ENCODE measurements at places on chromosomes 2 and 18.

DNA sequence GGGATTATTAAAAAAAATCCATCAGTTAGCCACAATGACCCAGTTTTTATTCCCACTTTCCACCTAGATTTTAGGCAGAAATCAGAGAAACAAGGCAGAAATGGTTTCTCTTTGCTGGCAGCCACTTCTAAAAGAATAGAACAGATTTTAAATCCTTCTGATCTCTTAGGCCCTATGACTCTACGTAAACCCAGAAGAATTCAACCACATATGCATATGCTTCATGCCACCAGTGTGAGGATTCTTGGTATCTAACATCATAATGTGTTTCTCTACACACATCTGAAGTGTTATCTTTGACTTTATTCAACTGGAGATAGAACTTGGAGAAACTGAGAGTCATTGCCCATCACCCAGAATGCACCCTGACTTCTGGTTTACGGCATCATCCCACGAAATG, 128.7 kb upstream of the TANK start:
- no peak for DNase-seq

- no peak for DNase-seq
These were observed 86.4 kb upstream of the MYCN start for GRCh38 chr2:15853903-15854302.

- DNase-seq = peak; percentile 83
These were observed 4.6 kb downstream of the MAP3K20 start for GRCh38 chr2:173079973-173080860.

DNA sequence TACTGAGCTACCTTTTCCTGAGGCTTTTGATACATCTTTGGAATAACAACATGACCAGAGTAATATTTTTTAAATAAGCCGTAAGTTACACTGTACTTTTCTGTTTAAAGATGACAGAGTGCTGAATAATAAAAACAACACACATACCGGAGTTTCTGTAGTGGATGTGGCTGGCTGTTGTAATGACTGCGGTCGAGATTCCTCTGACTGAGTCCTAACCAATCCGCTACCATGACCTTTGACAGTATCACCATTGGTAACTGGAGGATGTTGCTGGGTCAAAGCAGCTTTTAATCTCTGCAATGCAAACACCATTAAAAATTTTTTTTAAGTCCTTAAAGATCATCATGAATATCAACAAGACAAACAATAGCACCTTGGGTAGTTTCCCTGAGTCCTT, 70.7 kb downstream of the ATF2 start:
- DNase-seq = peak; percentile 59

GRCh38 chr2:151159109-151159662, 102.5 kb downstream of the RBM43 start:
- no peak for DNase-seq

DNA sequence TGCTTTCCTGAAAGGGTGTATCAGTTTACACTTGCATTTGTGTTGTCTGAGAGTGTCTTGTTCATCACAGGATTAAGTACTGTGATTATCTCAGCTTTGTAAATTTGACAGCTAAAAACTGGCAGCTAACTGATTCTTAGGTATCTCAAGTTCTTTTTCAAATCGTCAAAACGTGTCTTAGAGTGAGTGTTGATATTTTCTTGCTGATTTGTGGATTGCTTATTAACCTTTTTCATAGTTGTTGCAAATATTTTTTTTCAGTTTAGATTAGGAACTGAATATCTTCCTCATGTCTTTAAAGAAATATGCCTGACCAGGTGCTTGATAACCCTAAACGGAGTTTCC, 41.9 kb downstream of the LRRFIP1 start:
- DNase-seq = no peak

DNA sequence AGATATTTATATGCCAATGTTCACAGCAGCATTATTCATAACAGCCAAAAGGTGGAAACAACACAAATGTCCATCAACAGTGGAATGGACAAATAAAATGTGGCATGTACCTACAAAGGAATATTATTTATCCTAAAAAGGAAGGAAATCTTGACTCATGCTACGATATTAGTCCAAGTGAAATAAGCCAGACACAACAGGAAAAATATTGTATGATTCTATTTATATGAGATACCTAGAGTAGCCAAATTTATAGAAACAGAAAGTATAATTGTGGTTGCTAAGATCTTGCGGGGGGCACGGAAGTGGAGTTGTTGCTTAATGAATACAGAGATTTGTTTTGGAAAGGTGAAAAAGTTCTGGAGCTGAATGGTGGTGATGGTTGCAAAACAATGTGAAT, 33.0 kb upstream of the CCDC150 start:
- no peak for DNase-seq

GRCh38 chr2:110764931-110765330, 32.6 kb downstream of the ACOXL start:
- no peak for DNase-seq

DNA sequence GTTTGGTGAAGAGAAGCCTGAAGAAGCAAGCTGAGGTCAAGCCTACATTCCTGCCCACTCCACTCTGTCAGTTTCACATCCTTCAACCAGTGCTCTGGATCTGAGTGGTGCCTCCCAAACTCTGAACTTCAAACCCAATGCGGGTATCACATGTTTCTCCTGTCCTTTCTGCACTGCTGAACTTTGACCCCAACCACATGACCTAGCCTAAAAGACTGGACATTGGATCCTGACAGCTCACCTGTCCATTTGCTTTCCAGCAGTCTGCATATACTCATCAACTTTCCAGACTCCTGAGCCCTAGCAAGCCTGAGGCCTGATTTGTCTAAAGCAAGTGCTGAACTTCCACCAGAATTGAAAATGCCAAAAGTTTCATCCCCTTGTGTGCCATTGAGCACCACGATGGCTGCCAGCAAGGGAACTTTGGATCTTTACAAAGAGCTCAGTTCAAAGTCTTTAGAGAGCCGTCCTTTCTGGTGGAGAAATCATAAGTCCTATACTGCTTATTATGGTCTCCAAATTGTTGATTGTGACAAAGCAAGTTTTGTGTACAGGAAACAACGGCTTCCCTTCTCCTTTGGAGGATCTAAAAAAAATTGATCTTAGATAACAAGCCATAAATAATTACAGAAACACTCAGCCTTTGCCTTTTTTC, 37.6 kb upstream of the ITGA6 start:
- no peak for DNase-seq

- DNase-seq = no peak
These were observed 1186.3 kb upstream of the CELF4 start for GRCh38 chr18:38751898-38752297.

DNA sequence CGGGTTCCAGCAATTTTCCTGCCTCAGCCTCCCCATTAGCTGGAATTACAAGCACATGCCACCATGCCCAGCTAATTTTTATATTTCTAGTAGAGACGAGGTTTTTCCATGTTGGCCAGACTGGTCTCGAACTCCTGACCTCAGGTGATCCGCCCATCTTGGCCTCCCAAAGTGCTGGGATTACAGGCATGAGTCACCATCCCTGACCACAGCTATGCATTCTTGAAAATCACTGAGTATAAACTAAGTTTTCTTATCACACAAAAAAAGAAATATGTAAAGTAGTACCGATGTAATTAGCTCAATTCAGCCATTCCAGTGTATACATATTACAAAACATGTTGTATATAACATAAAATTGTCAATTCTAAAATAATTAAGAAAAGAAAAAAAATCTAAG, 232.7 kb downstream of the MBD2 start:
- peak; percentile 9 for DNase-seq

DNA sequence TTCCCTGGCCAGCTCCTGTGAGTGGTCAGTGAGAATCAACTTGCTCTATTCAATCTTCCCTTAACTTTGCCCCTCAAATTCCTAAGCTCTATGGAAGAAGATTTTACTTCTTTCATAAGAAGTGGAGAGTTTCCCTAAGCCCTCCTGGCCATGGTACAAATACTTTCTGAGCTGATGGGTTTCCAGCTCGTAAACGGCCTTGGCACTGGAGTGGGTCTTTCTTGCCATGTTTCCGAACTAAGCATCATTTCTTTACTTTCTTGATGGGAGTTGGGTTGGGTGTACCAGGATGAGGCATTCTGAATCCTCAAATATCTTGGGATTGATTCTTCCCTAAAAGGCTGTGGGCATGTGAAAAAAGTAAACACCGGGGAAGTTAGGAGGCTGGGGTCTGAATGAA, 72.5 kb downstream of the ACKR3 start:
- DNase-seq = peak; percentile 55

DNA sequence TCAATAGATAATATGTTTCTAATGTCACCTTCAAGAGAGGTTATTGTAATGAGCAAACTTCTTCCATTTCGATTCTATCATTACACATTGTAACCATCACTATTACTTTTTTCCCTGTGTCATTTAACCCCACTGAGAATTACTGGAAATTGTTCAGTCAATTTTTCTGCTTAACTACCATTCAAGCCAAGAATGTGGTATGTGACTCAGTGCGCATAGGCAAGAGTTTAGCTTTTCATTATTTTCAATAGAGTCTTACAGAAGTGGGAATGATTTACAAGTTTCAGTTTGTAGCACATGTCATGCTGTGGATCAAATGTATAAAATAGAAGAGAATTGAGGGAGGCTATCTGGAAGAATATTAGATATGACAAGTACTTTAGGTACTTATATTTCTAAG, 34.3 kb upstream of the PIEZO2 start:
- DNase-seq = no peak

GRCh38 chr2:33188799-33189198, 242.0 kb downstream of the LTBP1 start:
- no peak for DNase-seq

DNA sequence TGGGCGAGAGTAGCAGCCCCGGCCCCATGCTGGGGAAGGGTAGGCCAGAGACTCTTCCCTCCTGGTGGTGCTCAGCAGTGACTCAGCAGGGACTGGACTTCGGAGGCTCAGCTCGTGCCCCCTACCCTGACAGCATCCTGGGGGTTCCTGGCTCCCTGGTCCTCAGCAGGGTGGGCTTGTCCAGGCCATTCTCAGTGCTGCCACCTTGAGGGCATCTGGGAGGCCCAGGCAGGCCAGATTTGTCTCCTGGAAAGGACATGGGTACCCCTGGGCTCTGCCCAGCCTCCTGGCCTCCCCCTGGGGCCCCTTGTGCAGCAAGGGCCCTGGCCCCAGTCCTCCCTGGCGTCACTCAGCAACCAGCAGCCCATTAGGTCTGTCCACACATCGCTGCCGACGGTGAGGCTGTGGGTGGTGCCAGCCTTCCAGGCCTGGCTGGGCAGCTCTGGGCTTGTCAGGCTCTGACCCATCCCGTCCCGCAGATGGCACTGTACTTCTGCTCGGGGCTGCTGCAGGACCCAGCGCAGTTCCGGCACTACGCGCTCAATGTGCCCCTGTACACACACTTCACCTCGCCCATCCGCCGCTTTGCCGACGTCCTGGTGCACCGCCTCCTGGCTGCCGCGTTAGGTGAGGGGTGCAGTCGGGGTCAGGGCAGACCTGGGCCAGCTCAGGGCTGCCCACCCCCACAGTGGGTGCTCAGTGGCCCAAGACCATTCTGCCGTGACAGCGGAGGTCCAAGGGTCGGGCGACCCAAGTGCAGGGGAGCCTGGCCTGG, 45.0 kb upstream of the ALPP start:
- no peak for DNase-seq

- DNase-seq = no peak
These were observed 32.3 kb upstream of the GCG start for GRCh38 chr2:162184359-162184758.

DNA sequence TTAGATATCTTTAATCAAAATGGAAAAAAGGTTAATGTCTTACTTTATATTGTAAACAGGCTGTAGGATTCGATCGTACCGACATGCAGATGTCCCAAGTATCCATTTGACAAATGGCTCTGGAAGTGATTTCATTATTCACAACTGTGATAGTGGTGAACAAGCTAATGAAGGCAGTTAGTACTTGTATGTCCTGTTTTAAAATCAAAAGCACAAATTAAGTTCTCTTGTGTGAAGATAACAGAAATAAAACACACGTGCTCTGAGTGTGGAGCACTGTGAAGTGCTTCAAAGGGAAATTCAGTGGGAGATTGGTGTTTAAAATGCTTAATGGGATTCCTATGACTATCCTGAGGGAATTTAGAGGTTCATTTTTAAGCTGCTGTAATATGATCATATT, 8.6 kb upstream of the LRP1B start:
- DNase-seq = no peak

- no peak for DNase-seq
These were observed 11.6 kb downstream of the CROCC2 start for GRCh38 chr2:240917684-240918257.

DNA sequence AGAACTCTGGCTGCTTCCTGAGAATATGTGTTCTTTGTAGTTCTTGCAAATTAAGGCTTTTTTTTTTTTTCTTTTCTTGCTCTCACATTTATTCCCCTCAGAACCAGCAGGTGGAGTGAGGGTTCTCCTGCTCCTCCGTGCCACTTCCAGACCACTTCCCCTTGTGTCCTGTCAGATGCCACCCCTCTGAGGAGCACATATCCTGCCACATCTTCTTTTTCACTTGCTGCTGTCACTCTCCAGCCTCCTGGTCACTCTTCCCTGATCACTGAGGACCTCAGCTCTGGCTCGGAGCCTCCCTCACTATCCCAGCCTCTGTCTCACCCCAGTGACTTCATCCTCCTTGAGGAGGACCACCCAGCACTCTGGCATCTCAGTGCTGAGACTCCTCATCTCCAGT, 100.5 kb downstream of the TACR1 start:
- peak; percentile 9 for DNase-seq

DNA sequence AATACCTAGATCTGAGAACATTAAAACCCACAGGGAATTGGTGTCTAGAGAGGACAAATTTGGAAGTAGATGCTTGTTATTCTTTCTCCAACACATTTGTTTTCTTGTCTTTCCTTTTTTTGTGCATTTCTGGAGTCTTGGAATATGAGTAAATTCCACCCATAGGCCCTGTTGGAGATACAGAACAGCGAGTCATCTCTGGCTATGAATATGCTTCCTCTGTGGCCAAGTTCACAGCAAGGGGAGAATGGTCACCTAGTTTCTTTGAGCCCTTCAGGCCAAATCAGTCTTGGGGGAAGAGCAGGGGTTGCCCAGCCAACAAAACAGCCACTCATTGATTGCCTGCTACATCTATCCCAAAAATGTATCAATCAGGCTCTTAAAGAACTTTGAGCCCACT, 31.3 kb downstream of the SP140L start:
- no peak for DNase-seq

DNA sequence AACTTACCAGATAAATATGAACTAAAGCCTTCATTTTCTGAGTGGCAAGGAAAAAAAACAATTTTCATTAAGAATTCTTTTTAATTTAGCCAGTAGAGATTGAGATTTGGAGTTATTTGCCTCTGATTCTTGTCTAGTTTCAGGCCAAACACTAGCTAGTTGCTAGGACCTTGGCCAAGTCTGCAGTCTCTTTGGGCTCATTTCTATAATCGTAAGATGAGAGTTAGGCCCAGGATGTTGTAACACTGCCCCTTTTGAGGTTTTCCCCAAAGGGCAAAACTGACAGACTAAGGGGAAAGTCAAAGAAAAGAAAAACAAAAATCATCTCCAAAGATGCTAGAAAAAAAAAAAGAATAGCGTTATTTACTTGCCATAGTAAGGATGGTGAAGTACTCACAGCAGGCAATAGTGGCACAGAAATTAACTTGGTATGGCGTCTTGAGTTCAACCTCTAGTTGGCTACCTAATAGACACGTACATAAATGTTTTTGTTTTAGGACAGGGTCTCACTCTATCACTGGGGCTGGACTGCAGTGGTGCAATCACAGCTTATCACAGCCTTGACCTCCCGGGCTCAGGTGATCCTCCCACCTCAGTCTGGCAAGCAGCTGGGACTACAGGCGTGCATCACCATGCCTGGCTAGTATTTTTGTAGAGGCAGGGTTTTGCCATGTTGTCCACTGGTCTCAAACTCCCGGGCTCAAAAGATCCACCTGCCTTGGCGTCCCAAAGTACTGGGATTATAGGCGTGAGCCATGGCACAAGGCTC, 23.0 kb upstream of the ADAM17 start:
- DNase-seq = no peak

GRCh38 chr18:79258447-79258846, 137.3 kb upstream of the NFATC1 start:
- no peak for DNase-seq

Measured in fibroblast of the conjunctiva (primary cell).